ENCODE measurements at places on chromosomes 12 and 14. TPM values are rescaled to one million over a fixed set of nuclear protein-coding genes. Genes with fewer than 3 reads are reported as not detected.

DNA sequence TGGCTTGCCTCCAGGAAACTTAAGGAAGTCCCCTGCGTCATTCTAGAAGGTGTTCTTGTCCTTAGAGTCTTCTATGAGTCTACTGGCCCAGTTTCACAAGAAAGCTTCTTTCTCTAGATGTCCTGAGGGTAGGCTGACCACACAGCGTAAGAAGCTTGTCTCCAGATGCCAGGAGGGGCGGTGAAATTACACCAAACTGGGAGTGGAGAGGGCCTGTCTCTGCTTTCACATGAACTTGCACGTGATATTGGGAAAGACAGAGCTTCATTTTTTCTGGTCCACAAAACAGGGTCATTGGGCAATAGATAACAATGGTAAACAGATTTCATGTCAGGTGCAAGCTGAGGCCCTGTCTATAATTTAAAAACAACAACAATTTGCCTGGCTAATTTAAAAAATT, 85.7 kb upstream of the TBX3 start:
- DNase-seq: no peak

RBP5 gene
- total RNA-seq: 5.5 TPM

DNA sequence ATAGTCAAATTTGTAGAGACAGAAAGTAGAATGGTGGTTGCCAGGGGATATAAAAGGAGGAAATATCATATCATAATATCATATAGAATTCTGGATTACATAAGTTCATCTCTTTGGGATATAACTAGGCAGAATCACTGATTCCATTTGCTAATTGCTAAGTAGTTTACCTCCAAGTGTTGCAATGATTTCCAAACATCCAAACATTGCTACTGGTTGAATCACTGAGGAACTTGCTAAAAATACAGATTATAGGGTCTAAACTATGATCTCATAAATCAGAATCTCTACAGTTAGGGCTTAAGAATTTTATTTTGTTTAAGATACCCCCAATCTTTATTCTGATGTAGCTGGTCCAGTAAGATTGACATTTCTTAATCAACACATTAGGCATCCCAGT, 16.1 kb upstream of the TAS2R42 start:
- DNase-seq: no peak

TRMT61A gene
- total RNA-seq: 7.1 TPM

DNA sequence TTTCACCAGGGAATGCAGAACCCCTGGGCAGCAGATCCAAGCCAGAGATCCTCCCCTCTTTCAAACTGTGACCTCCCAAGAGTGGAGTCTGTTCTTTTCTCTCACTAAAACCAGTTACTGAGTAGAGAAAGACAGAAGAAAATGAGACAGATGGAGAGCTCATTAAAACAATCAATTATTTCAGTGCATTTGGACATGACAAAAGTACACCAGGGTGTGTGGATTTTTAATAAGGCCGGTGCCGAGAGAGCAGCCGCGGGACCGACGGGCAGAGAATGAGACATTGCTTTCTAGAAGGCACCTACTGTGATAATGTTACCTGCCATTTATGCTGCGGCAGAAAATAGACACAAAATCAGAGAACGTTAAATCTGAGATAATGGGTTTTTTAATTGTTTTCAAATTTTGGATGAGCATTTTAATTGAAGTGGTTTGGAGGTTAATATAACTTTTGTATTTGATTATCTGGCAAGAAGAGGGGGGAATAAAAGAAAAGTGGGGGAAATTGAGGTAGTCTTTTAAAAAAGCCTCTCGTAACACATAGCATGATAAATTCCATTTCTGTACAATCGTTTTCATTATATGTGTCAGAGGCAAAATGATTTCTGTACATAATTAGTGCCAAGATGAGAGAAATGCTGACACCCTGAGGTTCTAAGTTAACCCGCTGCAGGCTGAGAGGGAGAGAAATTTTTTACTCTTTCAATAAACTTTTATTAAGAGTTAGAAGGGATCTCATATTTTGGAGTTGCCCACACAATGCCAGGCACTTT, 70.8 kb downstream of the HSPB8 start:
- no peak for DNase-seq

RERGL gene
- total RNA-seq: 1.1 TPM

SLC6A15 gene
- 10.0 TPM for total RNA-seq

DNA sequence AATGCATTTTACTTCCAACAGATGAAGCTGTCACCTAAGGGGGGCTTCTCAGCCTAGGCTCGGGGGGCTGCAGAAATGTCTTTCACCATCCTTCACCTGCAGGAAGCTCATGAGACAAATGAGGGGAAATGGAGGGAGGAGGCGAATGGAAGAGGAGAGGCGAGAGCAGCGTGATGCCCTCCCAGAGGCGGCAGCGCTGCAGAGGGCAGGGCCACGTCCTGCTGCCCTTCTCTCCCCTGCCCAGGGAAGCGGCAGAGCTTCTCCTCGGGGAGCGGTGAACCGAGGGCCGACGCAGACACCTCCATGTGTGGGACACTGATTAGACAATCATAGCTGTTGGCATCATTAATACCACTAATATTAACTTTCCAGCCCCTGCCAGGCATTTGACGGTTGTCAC, 78.3 kb downstream of the SERPINA3 start:
- DNase-seq: no peak

DNA sequence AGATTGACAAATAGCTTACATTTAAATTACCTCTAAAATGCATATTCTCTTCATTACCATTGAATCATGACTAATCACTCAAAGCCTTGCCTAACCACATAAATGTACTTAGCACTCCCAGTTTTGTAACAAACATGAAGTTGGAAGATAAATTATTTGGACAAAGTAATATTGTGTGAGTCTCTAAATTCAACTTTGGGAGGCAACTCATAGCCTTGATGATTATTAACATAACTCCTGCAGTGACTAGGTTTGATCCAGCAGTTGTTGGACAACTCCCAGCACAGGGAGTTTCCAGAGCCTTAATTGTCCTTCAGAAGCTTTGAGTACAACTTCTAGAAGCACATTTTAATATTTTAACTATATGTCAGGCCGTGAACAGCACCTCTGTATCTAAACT, 153.4 kb upstream of the PDZRN4 start:
- no peak for DNase-seq

RPL10L gene
- not detected for total RNA-seq

GPRC5A gene
- total RNA-seq: 18.7 TPM

DNA sequence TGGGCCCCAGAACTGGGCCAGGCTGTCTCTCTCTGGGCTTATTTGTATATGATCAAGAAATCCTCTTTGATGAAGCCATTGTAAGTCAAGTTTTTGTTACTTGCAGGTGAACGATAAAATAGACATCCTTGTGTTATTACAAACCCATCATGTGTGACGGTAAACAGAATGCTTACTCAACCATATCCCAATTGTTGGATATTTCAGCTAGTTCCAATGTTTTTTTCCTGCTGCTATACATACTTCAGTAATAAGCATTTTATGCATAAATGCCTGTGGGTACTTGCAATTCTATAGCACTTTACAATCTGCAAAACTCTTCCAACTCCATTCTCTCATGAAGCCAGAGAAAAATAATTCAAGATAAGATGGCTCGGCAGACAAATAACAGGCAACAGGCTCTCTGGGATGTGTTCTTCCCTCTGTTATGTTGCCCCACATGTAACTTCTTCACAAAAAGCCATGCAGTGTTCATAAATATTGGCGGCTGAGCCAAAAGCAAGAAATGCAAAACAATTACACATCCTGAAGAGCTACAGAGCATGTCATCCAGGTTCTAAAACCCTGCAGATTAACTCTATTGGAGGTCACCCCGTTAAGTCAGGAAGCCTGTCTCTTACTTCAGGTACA, 69.5 kb downstream of the CLMN start:
- no peak for DNase-seq

DIO3 gene
- not detected for total RNA-seq

DNA sequence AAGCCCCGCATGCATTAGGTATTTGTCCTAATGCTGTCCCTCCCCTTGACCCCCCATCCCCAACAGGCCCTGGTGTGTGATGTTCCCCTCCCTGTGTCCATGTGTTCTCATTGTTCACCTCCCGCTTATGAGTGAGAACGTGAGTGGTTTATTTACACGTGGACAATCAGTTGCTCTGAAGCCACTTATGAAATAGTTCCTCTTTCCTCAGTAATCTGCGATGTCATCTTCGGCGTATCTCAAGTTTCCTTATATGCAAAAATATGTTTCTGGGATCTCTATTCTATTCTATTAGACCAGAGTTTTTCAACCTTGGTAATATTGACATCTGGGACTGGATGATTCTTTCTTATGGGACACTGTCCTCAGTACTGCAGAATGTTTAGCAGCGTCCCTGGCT, 56.0 kb upstream of the DCD start:
- no peak for DNase-seq

DNA sequence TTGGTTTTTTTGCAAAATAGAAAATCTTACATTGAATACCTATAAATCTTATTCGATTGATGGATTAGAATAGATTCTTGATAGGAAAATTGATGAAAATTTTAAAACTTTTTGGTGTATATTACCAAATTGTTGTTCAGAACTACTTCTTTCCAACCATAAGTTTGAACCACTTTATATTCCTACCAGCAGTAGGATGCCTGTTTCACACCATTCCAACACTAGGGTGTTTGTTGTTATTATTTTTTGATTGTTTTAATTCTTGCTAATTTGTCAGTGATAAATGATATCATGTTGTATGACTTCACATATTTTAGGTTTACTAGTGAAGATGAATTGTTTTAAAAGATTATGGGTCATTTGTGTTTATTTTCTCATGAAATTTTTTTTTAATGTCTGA, 43.4 kb downstream of the UTP20 start:
- DNase-seq: no peak

DNA sequence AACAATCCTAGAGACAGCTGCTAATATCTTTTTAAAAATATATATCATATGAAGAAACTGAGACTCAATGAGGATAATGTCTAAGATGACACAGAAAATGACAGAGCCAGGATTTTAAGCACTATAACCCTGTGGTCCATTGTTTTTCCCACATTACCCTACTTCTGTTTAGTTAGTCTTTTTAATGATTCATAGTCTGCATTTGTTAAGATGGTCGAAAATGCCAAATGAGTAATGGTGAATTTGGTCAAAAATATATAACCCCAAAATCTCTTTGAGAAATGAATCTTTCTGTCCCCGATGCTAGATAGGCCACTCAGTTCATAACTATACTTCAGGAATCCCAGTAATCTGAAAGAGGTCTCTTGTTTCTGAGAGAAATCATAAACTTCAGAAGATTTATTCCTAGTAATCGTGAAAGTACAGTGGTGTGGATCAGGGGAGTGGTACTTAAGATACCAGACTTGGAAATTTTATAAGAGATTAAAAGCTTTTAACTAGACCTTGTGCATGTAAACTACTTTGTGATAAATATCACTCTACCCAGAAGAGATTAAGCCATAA, 10.8 kb downstream of the RTRAF start:
- no peak for DNase-seq

- DNase-seq: no peak
These were observed 277.2 kb downstream of the AKAP6 start for GRCh38 chr14:32606301-32606700.

ADAM20 gene
- total RNA-seq: 0.47 TPM

- DNase-seq: no peak
These were observed 131.0 kb upstream of the SRRM4 start for GRCh38 chr12:118850244-118850825.

DNA sequence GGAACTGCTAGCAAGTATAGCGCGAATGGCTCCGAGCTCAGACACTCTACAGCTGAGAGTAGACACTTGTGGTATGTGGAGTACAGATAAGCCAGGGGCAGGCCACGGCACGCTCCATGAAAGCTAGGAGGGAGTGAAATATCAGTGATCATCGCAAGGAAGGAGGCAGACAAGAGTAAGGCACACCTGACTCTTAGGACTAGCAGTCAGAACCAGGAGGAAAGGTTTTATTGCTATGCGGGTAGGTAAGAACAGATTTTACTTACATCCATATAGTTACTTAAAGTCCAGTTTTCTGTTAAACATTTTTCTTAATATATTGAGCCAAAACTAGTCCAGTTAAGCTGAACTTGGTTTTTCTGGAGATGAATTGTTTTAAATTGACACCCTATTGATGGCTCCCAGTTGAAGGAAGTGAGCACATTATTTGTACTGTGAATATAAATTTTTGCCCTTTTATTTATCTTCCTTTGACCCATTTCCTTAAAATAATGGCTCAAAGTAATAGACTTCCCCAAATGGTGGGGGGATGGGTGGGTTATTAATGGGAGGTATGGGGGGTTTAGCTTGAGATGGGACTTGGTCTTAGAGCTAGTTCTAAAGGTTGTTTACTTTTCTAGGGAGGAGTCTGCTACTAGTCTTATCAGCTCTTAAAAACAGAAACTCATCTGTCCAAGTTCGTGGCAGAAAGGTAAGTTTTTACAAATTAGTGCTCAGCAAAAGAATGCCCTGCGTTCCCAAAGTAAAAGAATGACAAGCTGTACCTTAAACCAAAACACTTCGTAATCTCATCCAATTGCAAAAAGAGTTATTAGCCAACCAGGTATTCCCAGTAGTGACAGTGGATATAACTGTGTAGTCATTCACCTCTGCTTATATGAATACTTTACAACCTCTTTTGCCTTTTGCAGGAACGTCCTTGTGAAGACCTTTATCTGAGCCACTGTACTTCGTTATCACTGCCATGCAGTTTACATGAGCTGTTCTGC, 5.8 kb downstream of the HNRNPA1 start:
- DNase-seq: no peak

GRCh38 chr14:78157494-78158437, 12.4 kb upstream of the NRXN3 start:
- no peak for DNase-seq

DNA sequence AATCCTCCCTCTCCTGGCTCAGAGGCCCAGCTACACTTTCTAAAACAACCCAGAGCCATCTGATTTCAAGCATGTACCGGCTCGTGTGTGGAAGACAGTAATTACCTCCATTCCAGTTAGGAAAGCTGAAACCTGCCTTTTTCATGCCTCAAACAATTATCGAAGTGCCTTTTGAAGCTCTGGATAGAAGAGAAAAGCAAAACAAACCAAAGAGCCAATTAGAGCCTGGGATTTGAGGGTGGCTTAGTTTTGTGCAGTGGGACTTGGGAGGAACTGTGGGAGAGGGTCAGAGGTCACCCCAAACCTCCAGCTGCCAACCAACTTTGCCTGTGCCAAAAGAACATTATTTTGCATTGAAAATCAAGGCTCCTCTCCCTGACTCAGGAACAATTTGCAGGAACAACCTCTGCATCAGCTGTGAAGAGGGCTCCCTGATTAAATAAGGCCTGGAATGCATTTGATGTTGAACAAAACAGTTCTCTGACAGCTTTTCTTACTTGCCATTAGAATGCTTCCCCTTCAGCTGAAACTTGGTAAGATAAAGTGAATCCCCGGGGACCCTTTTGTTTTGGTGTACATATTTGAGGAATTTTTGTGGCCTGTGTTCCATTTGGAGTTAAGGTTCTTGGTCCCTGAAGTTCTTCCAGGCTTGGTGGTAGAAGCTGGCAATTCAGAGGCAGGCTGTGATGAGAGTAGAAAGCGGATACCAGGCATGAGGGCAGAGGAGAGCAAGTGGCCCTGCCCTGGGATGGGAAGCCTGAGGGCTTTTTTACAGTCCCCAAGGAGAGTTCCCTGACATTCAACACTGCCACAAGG, 270.1 kb downstream of the ZFP36L1 start:
- DNase-seq: no peak

Data from glomerular endothelial cell (primary cell).